Stimulated activated CD8-positive, alpha-beta memory T cell treated with anti-CD3 and anti-CD28 coated beads, Interleukin-15, amount 100 ng/mL, for 48 hours (primary cell): ENCODE measurements at places on chromosomes 6 and 20.

- DNase-seq, result no peak
These were observed 741.4 kb upstream of the MAP3K7 start for GRCh38 chr6:91328241-91328640.

GRCh38 chr6:4961322-4962168 lies 42.3 kb downstream of the RPP40 start:
- no peak for DNase-seq

DNA sequence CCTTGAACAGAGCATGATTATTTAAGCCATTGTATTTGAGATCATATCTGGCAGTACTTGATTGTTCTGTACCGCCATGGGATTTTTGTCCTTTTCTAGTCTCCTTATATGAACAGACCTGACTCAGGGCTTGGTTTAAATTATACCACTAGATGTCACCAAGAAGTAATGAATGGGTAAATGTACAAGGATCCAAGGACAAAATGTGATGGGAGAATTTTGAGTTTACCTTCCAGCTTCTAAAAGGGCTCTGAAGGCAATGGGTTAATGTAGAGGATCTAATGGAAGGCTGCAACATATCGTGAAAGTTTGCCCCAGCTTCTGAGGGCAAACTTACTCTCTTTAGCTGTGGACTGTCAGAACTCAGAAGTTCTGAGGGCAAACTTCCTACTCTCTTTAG lies 12.0 kb downstream of the RNF8 start:
- DNase-seq, result no peak

- no peak for DNase-seq
These were observed 497.4 kb upstream of the SULF2 start for GRCh38 chr20:48282591-48283228.

GRCh38 chr6:131015025-131015591 lies 47.9 kb downstream of the EPB41L2 start:
- no peak for DNase-seq

DNA sequence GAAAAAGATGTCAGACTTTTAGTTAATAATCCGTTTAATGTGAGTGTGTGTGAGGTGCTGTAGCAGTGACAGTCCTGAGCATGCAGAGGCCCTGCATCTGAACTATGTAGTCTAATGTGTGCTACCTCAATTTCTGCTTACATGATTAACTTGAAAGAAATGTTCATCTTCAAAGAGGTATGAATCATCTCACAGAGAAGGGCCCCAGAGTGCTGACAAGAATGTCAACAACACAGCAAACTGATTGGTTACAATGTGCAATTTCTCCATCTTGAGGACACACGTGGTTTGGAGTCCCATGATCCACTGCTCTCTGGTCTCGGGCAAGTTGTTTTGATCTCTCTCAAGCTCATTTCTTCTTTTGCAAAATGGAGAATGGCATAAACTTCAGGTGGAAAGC lies 61.7 kb upstream of the EMILIN3 start:
- peak; percentile 0 for DNase-seq

DNA sequence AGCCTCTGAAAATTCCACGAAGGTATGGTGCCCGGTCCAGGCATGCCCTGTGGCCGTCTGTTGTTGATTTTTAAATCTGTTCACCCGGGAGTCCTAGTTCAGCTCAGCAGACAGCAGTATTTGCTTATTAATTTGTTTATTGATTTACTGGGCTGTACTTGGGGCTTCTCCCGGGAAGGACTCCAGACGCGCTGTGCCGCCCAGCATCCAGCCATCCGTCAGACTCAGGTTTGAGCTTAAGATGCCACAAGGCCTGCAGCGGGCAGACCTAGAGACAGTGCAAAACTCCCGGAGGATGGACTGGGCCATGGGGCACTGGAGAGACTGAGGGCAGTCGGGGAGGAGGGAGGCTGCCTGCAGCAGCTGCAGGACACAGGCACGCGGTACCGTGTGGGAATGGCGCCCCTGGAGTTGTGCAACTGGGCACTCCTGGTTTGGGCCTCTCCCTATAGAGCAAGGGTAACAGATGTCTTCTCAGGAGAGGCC lies 17.3 kb upstream of the CCDC167 start:
- DNase-seq, result no peak

DNA sequence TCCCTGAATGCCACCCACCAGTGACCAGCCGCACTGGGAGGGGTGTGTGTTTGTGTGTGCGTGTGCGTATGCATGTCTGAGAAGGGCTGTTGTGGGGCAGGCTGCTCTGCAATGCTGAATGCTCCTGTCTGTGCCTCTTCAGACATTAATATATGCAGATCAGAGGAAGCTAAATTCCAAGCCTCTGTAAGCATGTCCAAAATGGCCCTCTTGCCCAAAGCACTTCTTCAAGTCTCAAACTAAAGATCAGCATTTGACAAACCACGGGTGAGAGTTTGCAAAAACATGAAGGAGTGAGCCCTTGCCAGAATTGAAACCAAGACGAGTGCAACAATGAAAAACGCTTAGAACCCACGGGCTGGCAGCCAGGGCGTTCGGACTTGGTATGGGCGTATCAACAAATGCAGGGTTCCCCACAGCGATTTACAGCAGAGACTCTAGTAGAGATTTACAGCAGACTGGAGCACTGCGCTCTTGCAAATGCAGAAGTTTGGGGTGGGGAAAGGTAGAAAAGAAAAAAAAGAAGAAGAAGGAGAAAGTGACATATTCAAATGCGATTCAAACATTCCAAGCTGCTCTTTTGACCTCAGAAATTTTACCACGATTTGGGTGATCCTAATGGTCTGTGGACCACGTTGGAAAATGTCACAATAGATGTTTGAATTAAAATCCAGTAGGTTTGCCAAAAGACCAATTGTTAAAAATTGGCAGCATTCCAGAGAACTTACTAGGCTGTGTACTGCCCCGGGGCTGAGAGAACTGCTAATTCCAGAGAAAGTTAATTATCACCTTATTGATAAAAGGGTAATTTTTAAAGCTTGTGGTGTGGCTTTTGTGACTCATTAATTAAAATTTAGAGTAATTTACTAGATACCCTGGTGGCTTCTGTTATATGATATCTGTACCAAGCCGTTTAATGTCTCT lies 3.5 kb downstream of the SCML4 start:
- DNase-seq, result no peak

DNA sequence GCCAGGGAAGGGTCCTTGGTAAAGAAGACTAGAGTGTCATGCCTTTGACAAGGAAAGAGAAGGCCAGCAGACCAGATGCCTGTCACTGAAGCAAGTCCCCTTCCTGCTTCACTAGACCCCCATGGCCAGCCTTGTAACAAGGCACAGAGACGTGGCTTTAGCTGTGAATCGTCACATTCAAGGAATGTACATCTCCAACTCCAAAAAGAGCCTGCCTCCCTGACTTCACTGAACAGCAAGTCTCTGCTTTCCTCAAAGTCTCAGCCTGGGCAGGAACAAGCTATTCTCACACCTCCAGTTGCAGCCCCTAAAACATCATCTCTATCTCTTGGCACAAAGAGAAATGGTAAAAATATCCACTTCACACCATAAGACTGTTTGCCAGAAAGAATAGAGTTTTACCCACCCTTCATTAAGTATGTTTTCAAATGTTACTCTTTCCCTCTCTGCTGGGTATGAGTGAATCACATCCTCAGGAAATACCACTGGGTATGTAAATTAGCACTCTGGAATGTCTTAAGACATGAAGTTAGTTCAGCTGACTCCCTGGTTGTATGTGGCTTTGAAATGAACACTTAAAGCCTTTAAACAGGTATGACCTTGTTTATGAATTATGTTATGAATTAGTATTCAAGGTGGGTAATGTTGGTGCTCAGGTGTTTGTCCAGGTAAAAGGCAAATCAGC lies 46.4 kb upstream of the NT5E start:
- DNase-seq, result no peak

DNA sequence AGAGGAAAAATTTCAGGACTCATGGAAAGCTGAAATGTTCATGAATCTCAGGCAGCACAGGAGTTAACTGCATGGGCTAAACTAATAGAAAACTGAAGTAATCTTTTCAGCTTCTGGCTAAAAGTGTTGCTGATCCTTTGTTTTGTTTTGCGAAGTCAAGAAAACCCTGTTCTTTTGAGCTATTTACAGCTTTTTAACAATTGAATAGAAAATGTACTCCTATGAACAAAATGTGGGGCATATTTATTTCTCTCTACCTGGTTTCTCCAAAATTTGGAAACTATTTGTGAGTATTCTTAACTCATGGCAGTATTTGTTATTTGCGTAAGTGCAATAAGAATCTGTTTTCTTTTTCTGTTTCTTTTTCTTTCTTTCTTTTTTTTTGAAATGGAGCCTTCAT lies 818.8 kb upstream of the CITED2 start:
- DNase-seq, result no peak

GRCh38 chr6:37607944-37608343 lies 89.7 kb downstream of the MDGA1 start:
- DNase-seq, result no peak

DNA sequence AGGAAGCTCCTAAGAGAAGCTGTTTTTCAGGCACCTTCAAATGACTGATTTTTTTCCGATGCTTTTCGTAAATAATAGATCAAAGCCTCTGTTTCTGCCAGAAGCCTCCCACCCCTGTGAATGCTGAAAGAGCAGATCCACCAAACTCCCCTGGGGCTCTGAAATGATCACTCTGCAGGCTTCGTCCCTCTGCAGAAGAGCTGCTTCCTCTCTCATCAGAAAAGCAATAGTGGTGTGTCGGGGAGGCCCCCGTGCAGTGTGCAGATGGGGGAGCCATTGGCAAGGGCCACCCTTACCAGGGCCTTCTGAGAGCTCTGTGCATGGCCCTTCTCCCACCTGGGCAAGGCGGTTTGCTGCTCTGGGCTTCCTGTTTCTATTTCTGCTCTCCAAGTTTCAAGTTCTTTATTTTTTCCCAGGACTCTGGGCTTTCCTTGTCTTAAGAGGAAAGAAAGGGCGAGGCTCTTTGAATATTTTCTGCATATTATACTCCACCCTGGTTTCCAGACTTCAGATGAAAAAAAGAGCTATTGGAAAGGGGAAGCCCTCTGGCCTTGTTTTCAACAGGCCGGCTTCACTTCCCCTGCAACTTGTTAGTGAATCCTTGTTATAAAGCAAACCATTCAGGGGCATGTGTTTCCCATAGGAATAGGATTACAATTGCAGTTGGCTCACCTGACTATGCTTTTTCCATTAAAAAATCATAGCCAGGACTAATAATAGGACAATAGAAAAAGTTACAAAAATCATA lies 155.2 kb downstream of the TTLL2 start:
- DNase-seq, result no peak

- no peak for DNase-seq
These were observed 1.3 kb upstream of the CARMIL1 start for GRCh38 chr6:25277857-25278256.
